Stimulated activated CD4-positive, alpha-beta T cell treated with anti-CD3 and anti-CD28 coated beads, Interleukin-4, amount 100 ng/mL, for 48 hours (primary cell): ENCODE measurements at places on chromosomes 1 and 21.

DNA sequence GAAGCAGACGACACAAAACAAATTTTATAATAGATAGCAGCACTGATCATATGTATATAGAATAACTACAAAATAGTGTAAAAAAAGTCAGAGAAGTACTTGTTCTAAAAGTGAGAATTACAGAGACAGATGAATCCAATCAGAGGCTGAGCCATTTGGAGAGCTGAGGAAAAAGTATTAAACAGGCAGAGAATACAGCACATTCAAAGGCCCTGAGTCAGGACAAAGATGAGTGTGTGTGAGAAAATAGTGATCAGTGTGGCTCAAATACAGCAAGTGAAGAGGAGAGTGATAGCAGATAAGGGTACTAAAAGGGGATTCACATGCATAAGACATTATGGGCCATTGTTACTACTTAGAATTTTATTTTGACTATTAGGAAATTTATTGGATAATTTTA, 430.6 kb upstream of the BRINP3 start:
- no peak for DNase-seq

DNA sequence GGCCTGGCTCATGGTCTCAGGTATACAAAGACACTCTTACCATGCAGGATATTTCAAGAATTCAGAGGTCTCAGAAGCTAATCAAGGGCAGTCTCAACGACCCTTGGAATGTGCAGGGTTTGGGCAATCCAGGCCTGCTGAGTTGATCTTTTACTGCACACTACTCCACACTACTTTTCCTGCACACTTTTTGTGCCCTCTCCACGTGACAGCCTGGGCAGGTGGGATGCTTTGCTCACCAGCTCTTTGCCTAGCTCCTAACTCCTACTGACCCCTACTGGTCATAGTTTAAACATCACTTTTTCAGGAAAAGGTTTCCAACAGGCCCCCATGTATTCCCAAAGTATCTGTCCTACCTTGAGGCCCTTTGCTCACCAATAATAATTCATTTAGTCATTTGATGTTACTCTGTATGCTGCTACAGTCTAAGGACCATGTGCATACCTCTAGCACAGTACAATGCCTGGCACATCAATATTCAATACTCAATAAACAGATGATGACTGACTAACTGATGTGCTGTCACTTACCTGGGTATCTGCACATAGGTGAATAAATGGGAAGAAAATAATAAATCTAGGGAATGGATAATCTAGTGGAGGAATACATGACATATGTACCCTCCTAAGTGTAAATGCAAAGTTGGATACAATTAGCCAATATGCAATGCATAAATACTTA, 9.6 kb downstream of the DUSP23 start:
- no peak for DNase-seq

GRCh38 chr1:156898161-156898566, 4.6 kb downstream of the PEAR1 start:
- no peak for DNase-seq

GRCh38 chr1:72010094-72010431, 272.3 kb downstream of the NEGR1 start:
- DNase-seq, result no peak

- DNase-seq, result no peak
These were observed 54.3 kb upstream of the CD1D start for GRCh38 chr1:158126425-158126824.

- no peak for DNase-seq
These were observed 26.2 kb downstream of the UBASH3A start for GRCh38 chr21:42429856-42430255.

GRCh38 chr1:159935719-159936272, 9.6 kb downstream of the IGSF9 start:
- no peak for DNase-seq

GRCh38 chr1:195981448-195982139, 626.6 kb downstream of the KCNT2 start:
- DNase-seq, result no peak

- no peak for DNase-seq
These were observed 24.6 kb upstream of the ECE1 start for GRCh38 chr1:21314743-21315396.

- no peak for DNase-seq
These were observed 329.3 kb upstream of the PRMT6 start for GRCh38 chr1:106727171-106727570.

- no peak for DNase-seq
These were observed 20.3 kb downstream of the FASLG start for GRCh38 chr1:172679000-172679772.

DNA sequence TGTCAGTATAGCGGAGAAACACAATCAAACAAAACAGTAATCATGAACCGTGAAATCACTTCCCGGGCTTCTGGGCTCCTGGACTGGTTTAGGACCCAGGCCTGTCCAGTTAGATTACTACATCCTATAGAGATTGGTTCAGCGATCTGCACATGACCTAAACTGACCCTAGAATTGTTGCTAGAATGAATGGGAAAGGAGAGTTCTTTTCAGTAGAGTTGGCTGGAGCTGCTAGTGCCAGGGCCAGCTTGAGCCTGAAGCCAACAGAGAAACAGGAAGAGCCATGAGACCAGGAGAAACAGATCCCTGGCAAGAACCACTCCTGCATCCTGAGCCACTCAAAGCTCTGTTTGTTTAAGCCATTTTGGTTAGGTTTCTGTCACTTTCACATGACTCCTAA, 474.3 kb upstream of the C1orf87 start:
- DNase-seq, result no peak

DNA sequence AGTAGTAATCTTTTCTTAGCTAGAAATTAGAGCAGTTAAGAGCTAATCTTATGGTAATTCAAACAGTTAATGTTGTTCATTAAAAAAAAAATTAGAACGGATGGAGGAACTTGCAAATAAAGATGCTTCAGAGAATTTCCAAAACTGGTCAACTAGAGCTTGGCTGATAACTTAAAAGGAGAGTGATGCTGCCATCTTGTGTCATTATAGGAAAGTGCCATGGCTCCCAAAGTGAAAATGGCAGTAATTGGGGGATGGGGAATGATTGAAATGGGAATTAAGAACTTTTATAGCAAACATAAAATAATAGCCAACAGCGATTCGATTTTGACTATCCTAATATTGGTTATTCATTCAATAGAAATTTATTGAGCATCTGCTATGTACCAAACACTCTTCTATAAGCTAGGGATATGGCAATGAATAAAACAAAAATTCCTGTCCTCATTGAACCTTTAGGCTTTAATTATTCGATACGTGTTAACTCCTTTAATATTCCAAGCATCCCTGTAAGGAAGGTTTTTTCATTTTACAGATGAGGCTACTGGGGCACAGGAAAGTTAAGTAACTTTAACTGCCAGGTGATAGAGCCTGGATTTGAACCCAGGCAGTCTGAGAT, 5.7 kb upstream of the PLPP3 start:
- DNase-seq, result no peak

- DNase-seq, result no peak
These were observed 227.9 kb downstream of the TM2D1 start for GRCh38 chr1:61497013-61497412.

DNA sequence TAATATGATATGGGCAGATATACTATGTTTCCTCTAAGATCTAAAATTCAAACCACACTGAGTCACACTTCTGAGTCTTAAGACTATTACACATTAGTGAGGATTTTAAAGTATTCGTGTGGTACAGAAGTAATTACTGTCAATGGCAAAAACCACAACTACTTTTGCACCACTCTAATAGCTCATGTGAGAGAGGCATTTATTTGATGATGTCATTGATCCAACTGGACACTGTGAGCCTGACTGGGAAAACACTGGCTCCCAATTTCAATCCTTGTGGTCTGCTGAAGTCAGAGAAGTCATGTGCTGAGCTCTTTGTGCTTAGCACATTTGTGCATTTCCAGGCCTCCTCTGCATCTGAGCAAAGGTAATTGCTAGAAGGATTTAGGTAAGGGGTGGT, 377.8 kb downstream of the USH2A start:
- no peak for DNase-seq

DNA sequence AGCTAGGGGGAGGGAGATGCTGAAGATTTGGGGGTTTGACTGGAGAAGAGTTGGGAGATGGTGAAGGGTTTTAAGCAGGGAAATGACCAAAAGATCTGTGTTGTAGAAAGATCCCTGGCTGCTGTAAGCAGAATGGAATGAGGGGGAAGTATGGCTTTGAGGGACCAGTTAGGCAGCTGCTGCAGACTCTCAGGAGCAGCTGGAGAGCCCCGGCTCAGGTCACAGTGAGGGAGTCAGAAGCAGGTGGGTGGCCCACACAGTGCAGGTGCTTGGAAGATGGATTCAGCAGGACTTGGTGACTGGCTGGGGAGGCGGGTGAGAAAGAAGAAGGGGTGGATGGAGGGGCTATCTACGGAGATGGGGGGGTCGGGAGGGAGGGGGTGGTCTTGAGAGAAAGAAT, 35.7 kb downstream of the EDN2 start:
- DNase-seq, result no peak

DNA sequence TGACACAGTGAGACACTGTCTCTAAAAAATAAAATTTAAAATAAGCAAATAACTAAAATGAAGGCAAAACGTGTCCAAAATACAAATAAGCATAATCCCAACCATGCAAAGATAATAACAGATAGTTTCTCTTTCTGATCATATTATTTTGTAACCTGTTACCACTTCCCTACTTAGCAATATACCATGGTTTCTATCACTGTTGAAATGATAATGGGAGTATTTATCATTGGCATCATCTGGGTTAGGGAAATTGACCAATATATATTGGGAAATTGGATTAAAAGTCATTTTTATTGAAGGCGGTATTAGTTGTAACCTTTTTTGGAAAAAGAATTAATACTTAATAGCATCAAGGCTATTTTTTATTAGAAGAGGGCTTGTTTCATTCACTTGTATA, 47.0 kb downstream of the USP25 start:
- DNase-seq, result no peak
